ENCODE measurements at places on chromosomes 2 and 18.

DNA sequence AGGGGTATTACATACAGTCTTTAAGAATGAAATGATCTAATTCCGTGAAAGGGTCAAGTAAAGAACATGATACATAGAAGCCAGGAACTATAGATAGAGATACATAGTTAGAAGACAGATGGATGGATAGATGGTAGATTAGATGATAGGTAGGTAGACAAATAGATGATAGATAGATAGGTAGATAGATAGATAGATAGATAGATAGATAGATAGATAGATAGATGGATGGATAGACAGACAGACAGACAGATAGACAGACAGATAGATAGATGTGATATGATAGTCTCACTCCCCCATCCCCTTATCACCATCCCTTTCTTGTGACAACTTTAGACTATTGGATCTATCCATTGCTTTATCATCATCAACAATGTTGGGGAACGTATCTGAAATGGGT lies 448.2 kb downstream of the METTL4 start:
- no peak for DNase-seq
- no peak overlapping the region for H3K4me3 ChIP-seq
- no peaks in the 10 kb centered on the region for H3K4me1 ChIP-seq
- H3K36me3 ChIP-seq: no peaks in the 10 kb centered on the region
- H3K27me3 ChIP-seq: peaks cover 5% of the 10 kb centered on the region

GRCh38 chr18:392928-393573 lies 107.5 kb downstream of the COLEC12 start:
- DNase-seq: no peak
- H3K36me3 ChIP-seq: no peaks in the 10 kb centered on the region
- H3K27me3 ChIP-seq: peaks cover 4% of the 10 kb centered on the region
- no peak overlapping the region for H3K27ac ChIP-seq
- no peak overlapping the region for H3K4me3 ChIP-seq

- no peaks in the 10 kb centered on the region for H3K4me1 ChIP-seq
- H3K27ac ChIP-seq: no peak overlapping the region
- H3K27me3 ChIP-seq: no peaks in the 10 kb centered on the region
- no peaks in the 10 kb centered on the region for H3K36me3 ChIP-seq
- no peak overlapping the region for H3K4me3 ChIP-seq
These were observed 647.5 kb upstream of the SETBP1 start for GRCh38 chr18:44033144-44033701.

GRCh38 chr2:238847841-238848690 lies at the start of gene TWIST2:
TSS of gene TWIST2 (plus strand) at chr2:238848085. CDS start at chr2:238848216, 131 bp downstream.
- no peak for DNase-seq
- H3K36me3 ChIP-seq: no peaks in the 10 kb centered on the region
- H3K27ac ChIP-seq: no peak within 1 kb of the TSS
- H3K4me3 ChIP-seq: no peak within 1 kb of the TSS

DNA sequence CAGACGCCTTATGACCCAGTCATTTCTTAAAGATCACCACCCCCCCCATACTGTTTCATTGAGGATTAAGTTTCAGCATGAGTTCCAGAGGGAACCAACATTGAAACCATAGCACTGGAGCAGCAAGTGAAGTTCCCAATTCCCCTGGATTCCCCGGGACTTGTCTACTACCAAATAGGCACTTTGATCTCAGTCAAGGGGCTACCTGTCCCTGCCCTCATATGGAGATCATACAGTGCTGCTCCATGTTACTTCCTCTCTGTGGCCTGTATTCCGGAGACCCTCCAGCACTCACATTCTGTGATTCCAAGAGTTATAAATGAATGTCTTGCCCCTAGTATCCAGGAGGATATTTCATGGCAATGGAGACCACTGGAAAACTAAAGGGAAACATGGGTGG lies 42.5 kb downstream of the RNF144A start:
- H3K27me3 ChIP-seq: no peaks in the 10 kb centered on the region
- no peak for DNase-seq
- peaks cover 42% of the 10 kb centered on the region for H3K4me1 ChIP-seq

DNA sequence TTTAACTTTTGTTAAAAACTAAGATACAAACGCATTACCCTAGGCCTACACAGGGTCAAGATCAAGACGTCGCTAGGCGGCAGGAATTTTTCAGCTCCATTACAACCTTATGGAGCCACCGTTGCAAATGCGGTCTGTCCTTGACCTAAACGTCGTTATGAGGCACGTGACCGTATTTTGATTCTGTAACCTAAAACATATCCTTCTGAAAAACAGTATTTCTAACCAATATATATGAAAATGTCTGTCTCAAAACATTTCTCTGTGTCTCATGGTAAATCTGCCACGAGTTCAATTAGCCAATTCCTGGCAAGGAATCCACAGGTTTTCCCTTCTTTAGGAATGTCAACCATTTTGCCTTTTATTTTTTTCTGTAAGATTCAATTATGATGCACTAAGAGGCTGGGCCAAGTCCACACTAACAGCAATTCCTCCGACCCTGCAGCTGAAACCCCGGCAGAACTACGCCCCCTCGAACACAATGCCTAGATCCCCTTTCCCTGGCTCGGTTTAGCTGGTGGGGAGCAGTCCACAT lies 1.7 kb downstream of the RTN4 start:
- DNase-seq: no peak
- H3K4me3 ChIP-seq: peak overlapping the region; percentile 97
- H3K4me1 ChIP-seq: peaks cover 52% of the 10 kb centered on the region
- peak overlapping the region; percentile 91 for H3K27ac ChIP-seq
- H3K27me3 ChIP-seq: no peaks in the 10 kb centered on the region

GRCh38 chr2:231211486-231211885 lies 13.1 kb downstream of the ARMC9 start:
- DNase-seq: no peak
- H3K27me3 ChIP-seq: no peaks in the 10 kb centered on the region
- no peaks in the 10 kb centered on the region for H3K4me1 ChIP-seq
- H3K4me3 ChIP-seq: no peak overlapping the region

GRCh38 chr2:200376513-200377354 lies 70.2 kb downstream of the SPATS2L start:
- H3K4me1 ChIP-seq: peaks cover 50% of the 10 kb centered on the region
- H3K27me3 ChIP-seq: no peaks in the 10 kb centered on the region
- H3K27ac ChIP-seq: no peak overlapping the region
- peak; percentile 55 for DNase-seq
- H3K36me3 ChIP-seq: no peaks in the 10 kb centered on the region
- no peak overlapping the region for H3K4me3 ChIP-seq

GRCh38 chr2:213069531-213069930 lies 81.9 kb downstream of the IKZF2 start:
- H3K4me3 ChIP-seq: no peak overlapping the region
- peaks cover 3% of the 10 kb centered on the region for H3K4me1 ChIP-seq
- DNase-seq: no peak
- no peaks in the 10 kb centered on the region for H3K36me3 ChIP-seq

DNA sequence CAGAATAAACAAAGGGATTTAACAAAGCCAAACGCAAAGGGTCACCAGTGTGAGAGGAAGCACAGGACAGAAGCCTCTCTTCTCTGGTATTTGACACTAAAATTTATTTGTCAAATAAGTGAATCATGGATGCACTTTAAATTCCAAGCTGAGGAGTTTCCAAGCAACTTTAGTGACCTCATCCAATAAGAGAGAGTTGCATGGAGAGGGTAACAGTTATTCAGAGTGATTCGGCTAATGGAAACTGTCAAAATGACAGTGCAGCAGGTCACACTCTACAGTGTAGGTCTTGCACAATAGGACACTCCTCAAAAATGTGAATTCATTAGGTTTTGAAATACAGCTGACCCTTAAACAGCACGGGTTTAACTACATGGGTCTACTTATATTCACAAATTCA lies 103.9 kb upstream of the ACVR1C start:
- no peak overlapping the region for H3K4me3 ChIP-seq
- no peaks in the 10 kb centered on the region for H3K4me1 ChIP-seq
- peaks cover 65% of the 10 kb centered on the region for H3K36me3 ChIP-seq
- DNase-seq: no peak

GRCh38 chr2:74578408-74578807 lies 23.9 kb downstream of the DOK1 start:
- no peak overlapping the region for H3K27ac ChIP-seq
- peaks cover 2% of the 10 kb centered on the region for H3K27me3 ChIP-seq
- DNase-seq: no peak
- no peak overlapping the region for H3K4me3 ChIP-seq
- H3K36me3 ChIP-seq: no peaks in the 10 kb centered on the region

DNA sequence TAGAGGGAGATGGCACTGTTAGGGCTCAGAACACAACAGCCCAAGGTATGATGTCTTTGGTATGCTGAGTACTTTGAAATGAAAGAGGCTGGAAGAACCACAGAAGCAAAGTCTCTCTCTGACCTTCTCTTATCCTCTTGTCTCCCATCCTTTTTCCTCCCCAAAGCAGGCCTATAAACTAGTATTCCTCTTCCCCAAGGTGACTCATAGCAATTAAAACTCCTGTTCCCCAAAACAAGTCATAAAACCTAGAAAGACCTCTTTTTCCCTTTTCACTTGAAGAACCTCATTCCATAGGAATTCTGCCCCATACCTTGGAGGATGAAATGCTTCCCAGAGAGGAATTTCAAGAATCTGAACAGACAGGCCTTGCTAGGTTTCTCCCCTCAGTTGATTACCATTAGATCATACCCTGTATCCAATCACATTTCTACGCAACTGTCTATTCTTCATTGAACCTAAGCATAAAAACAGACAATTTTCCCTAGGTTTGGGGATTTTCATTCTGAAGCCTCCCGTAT lies 25.7 kb downstream of the MDH1 start:
- H3K27me3 ChIP-seq: peaks cover 7% of the 10 kb centered on the region
- no peaks in the 10 kb centered on the region for H3K36me3 ChIP-seq
- no peak overlapping the region for H3K27ac ChIP-seq

DNA sequence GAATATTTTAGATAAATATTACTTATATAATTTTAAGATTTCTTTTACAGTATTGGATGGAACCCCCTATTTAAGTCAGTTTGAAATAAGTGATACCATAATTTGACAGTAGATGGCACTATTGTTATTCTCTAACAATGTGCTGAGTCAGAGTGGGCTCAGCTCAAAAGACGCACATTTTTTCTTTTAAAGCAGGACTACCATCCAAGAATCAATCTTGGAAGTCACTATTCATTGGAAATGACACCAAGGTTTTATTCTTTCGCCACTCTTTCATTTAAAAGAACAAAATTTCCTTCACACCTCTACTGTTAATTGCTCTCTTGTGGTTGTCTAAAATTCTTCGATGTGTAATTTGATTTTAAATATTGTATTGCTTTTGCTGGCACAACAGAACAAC lies 32.6 kb upstream of the SPAG16 start:
- no peak overlapping the region for H3K27ac ChIP-seq
- no peak for DNase-seq
- no peaks in the 10 kb centered on the region for H3K4me1 ChIP-seq
- H3K27me3 ChIP-seq: peaks cover 6% of the 10 kb centered on the region

- H3K4me3 ChIP-seq: no peak overlapping the region
- no peak for DNase-seq
- H3K4me1 ChIP-seq: no peaks in the 10 kb centered on the region
- no peak overlapping the region for H3K27ac ChIP-seq
- H3K36me3 ChIP-seq: peaks cover 1% of the 10 kb centered on the region
These were observed 93.7 kb downstream of the MIB1 start for GRCh38 chr18:21834299-21834660.

- no peaks in the 10 kb centered on the region for H3K27me3 ChIP-seq
- no peaks in the 10 kb centered on the region for H3K36me3 ChIP-seq
- H3K4me3 ChIP-seq: no peak overlapping the region
- H3K27ac ChIP-seq: no peak overlapping the region
- no peaks in the 10 kb centered on the region for H3K4me1 ChIP-seq
- no peak for DNase-seq
These were observed 72.8 kb upstream of the TMEFF2 start for GRCh38 chr2:192267484-192267883.

- H3K27me3 ChIP-seq: no peaks in the 10 kb centered on the region
- H3K36me3 ChIP-seq: no peaks in the 10 kb centered on the region
- no peak for DNase-seq
- no peak overlapping the region for H3K4me3 ChIP-seq
These were observed 815.2 kb downstream of the TSN start for GRCh38 chr2:122570641-122571040.

DNA sequence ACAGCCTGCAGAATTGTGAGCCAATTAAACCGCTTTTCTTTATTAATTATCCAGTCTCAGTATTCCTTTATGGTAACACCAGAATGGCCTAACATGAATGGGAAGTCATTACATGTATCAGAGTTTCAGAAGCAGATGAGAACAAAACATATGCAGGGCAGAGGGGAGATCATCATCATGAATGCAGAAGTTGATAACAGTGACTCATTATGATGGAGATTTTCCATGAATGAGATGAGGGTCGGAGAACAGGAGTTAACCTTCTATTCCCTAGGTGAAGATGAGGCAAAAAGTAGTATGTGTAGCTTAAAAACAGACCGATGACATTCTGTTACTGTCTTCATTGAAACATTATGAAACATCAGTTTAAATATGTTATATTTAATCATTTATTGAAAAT lies 59.5 kb upstream of the PPM1B start:
- no peak for DNase-seq
- peaks cover 9% of the 10 kb centered on the region for H3K4me1 ChIP-seq
- H3K36me3 ChIP-seq: no peaks in the 10 kb centered on the region
- H3K27me3 ChIP-seq: no peaks in the 10 kb centered on the region
- no peak overlapping the region for H3K27ac ChIP-seq
- no peak overlapping the region for H3K4me3 ChIP-seq
